ENCODE measurements at places on chromosomes 6 and 20.
A peak's percentile ranks its signal among the peaks of the same experiment; 100 is the strongest.

DNA sequence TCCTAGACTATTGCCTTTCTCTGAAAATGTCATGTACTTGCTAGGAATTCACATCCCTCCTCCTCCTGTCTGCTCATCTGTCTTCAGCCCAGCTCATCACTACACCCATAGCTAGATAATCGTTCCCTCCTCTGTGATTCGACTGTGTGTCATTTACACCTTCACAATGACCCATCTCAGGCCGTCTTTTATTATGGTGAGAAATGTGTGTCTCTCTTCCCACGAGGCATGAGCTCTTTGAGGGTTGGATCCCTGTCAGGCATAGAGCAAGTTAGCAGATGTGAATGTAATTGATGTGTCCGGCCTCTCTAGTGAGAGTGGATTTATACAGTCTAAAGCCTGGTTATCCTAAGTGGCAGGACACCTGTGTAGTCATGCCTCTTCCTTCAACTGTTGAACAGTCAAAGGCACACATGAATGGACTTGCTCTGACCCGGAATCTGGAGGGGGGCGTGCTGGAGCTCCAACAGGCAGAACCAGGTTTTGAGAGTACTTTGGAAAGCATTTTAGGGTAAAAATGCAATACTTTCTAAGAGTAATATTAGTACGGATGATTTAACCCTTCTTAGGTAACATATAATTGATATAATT lies 182.1 kb downstream of the UTRN start:
- DNase-seq, result peak; percentile 15

DNA sequence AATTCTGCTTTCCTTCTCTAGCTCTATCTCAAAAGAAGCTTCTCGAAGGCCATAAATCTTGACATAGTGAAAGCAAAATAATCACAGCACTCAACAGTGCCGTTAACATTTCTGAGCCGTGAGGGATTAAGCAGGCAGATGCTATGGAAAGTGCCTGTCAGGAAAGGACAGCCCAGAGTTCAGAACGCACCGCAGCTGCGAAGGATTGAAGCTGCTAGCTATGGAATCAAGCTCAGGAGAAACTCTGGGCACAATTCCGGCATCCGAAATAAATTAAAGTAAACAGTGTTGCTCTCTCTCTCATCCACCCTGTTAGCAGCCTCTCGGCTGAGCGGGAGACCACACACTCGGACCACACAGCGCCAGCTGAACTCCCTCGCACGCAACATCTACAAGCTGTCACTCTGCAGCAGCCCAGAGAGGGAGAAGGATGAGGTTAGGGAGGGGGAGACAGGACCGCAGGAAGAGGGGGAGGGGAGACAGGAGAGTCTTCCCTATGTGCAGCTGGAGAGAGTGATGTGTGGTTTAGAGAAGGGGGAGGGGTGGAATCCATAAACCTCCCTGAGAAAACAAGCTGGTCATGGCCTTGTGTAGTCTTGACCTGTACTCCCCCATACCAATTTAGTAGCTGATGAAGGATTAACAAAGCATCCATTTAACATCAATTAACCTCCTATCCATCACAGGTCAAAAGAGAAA lies 9.0 kb downstream of the EXOC2 start:
- DNase-seq, result peak; percentile 96

DNA sequence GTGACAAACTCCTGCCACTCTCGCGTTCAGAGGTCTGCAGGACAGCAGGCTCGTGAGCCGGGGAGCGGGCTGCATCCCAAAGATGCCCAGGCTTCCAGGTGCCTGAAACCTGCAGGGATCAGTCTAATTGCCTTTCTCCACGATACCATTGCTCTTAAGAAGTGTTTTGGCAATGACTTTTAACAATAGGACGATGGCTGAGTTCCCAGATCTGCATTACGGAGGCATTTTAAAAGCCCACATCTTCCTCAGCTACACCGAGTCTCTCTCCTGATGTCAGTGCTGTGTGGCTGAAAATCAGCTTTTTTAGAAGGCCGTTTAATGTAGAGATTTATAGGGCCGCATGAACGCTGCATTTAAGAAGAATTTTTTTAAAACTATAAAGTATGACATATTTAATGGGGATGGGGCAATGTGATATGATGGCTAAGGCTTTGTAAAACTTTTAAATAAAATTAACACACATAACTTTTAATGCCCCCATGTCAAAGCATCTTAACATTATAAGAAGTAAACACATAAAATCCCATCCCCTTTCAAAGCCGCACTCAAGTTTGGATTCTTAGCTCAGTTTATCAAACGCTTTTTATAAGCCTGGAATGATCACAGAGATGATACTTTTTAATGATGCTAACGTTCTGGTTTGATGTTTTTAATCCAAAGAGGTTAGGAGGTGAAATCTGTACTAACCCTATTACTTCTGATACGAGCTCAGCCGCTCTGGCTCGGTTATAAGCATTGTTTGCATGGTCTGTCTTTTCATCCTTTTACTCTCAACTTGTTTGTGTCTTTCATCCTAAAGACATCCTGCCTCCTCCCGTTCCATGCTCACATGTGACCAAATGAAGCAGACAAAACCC lies 386.0 kb downstream of the SMOC2 start:
- DNase-seq, result no peak

DNA sequence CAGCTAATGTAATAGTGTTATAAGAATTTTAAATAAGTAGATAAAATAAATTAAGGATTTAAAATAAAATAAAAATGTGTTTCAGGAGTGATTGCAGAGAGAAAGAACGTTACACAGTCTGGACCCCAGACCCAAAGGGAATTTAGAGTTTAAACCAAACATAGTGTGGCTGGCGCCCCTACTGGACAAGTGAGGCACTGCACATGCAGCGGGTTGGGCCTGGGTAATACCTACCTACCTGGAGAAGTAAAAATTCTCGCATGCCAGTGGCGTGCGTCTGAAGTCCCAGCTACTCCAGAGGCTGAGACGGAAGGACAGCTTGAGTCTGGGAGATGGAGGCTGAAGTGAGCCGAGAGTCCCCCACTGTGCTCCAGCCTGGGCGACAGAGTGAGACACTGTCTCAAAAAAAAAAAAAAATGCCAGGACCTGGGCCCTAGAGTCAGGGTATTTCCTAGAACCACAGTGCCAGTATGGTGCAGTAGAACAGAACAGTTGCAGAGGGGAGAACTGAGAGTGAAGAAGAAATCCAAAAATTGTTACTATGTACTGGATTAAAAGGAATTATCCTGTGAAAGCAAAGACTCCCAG lies 71.4 kb upstream of the TCF21 start:
- no peak for DNase-seq

- DNase-seq, result no peak
Measured at GRCh38 chr6:104955927-104956730, 778 bp upstream of the LIN28B start.

GRCh38 chr6:107228754-107229153 lies 113.4 kb upstream of the BEND3 start:
- DNase-seq, result no peak

DNA sequence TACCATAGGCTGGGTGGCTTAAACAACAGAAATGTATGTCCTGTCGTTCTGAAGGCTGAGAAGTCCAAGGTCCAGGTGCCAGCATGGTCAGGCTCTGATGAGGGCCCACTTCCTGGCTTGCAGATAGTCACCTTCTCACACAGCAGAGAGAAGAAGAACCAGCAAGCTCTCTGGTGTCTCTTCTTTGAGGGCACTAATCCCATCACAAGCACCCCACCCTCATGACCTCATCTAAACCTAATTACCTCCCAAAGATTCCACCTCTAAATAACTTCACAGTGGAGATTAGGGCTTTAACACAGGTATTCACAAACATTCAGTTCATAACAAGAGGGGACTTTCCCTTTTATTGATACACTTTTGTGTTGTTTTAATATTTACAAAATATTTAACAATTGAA lies 61.1 kb downstream of the RIN2 start:
- DNase-seq, result no peak

- DNase-seq, result no peak
Measured at GRCh38 chr6:85662251-85662650, 19.6 kb upstream of the SYNCRIP start.

DNA sequence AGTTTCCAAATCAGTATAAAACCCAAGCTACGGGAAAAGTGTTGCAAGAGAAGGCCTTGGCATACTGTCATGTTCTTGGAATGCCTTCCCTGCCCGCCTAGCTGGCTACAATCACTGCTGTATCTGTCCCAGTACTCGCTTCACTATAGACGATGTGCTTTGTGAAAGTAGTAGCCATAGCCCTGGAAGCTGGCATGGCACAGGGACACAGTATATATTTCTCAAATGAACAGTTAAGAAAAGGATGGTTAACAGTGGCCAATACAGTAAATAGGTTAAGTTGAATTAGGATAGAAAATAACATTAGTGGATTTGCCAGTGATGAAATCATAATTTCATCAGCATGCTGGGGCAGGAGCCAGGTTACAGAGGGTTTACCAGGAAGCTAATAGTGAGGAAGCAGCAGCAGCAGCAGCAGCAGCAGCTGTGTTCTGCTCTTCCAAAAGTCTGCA lies 499.3 kb downstream of the CDKAL1 start:
- DNase-seq, result peak; percentile 81

DNA sequence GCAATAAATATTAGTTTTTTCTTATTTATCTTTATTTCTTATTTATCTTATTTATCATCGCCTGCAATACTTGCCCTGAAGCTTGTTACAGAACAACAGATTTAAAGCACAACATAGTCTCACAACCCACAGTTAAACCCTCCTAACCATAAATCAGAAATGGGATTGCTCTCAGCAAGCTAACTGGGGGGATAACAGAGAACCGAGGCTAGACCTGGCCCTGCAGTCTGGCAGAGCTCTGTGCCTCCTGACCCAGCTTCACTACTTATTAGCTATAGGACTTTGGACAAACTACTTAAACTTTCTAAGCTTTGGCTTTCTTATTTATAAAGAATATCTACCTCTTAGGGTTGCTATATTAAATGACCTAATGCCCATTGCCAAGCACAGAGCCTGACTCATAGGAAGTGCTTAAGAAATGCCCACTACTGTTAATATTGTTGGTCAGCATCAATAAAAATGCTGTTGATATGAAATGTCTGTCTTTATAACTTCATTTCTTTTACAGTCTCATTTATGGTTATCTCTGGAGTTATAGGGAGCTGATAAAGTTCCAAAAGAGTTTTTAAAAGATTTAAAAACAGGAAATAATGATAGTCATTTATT lies 87.9 kb upstream of the BEND6 start:
- DNase-seq, result no peak

GRCh38 chr20:44496976-44497375 lies 21.3 kb downstream of the TTPAL start:
- peak; percentile 94 for DNase-seq

GRCh38 chr20:56801971-56802755 lies 173.1 kb downstream of the TFAP2C start:
- peak; percentile 60 for DNase-seq

GRCh38 chr6:170049641-170050561 lies 241.0 kb downstream of the DLL1 start:
- peak; percentile 26 for DNase-seq

GRCh38 chr6:151553416-151554165 lies 59.8 kb downstream of the CCDC170 start:
- DNase-seq, result no peak

DNA sequence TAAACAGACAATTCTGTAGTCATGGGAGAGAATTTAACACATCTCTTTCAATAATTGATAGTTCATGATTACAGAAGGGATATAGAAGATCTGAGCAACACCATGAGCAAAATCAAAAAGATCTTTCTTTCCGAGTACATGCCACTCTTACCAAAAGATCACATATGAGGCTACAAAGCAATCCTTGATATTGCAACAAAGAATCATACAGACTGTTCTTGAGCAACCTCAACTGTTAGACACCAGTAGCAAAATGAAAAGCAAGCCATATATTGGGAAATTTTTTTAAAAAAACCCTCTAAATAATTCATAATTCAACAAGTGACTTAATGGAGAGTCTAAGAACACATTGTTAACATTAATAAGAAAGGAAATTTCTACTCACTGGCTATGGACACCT lies 3.6 kb upstream of the CD83 start:
- DNase-seq, result no peak

DNA sequence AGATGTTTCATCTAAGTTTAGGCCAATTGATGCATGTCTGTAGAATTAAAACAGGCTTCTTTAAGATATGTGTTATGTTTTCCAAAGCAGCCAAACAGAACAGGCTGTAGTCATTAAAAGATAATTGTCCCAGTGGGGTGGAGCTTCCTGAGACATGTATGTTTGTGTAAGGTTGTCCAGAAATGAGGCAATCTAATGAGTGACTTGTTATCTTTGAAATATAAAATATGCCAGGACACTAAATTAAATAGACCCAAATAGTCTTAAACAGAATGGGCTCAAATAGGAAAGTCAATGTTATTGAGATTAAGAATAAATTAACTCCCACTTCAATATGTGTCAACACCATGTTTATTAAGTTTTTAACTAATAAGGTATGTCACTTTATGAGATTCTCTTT lies 204.7 kb upstream of the RNF217 start:
- DNase-seq, result no peak

DNA sequence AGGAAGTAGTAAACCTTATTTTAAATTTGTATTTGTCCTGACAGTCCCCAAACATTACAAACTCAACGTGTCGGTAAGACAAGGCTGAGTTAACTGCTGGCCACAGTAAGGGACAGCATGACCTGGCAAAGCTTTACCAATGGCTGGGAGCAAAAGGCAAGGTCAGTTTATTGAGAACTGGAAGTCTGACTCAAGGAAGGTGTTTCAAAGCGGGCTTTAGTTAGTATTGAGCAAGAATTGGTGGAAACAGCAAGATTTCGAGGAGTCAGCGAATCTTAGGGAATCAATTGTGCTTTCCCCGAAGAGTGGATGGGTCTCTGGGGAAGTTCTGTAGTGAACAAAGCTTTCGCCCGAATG lies 885 bp upstream of the GZF1 start:
- no peak for DNase-seq

GRCh38 chr20:35432430-35432735 lies 5.6 kb downstream of the GDF5 start:
- no peak for DNase-seq

Measured in fibroblast of skin of right biceps (primary cell).